ENCODE measurements at places on chromosomes 13 and 19.

DNA sequence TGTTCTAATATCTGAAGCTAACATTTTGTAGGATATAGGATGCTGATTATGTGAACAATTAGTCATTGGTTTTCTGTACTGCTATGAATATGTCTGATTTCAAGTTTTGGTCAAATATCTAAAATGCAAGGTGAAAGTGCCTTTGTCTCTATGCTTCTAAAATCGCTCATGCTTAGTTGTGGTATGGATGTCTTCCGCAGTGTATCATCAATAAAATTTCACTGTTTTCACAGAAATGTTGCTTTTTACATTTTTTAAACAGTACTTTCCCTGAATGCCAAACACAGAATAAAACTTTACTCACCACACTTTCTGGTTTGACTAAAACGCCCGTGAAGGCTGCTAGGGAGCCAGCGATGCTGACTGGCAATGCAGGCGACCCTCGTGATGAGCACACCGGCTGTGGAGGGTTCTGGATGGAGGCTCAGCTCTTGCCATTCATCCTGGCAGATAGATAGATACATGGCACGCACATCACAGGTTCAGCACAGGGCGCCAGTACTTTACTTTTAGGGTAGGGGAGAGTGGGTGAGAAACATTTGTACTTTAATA is 40.1 kb downstream of the SLC7A9 start:
- no peak for DNase-seq

DNA sequence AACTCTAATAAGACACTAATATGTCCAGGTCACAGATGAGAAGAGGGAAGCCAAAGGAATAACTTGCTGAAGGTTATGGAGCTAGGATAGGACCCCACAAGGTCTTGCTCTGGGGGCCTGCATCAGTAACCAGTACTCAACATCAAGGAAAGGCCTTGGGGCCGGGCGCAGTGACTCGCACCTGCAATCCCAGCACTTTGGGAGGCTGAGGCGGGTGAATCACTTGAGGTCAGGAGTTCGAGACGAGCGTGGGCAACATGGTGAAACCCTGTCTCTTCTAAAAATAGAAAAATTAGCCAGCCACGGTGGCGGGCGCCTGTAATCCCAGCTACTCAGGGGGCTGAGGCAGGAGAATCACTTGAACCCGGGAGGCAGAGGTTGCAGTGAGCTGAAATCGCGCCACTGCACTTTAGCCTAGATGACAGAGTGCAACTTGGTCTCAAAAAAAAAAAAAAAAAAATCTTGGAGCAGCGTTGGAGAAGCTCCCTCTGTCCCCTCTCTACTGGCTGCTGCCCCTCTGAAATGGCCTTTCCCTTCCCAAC is 1.8 kb downstream of the LONP1 start:
- DNase-seq, result no peak

GRCh38 chr13:42715909-42716308 is 65.5 kb upstream of the FAM216B start:
- no peak for DNase-seq

DNA sequence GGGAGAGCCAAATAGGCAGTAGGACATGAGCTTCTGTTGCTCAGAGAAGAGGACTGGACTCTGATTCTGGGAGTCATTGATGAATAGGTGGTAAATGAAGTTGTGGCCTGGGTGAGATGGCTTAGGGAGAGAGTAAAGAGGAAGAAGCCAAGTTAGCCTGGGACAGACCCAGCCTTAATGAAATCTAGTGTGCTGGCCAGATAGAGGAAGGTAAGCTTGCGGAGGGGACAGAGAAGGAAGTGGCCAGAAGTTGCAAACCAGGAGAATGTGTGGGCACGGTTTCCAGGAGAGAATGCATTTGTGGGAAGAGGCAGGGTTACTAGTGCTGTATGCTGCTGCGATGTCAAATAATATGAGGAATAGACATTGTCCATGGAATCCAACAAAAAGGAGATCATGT is 83.3 kb upstream of the OLFM4 start:
- peak; percentile 30 for DNase-seq

- DNase-seq, result peak; percentile 8
Measured at GRCh38 chr19:45514376-45515051, 7.2 kb downstream of the VASP start.

DNA sequence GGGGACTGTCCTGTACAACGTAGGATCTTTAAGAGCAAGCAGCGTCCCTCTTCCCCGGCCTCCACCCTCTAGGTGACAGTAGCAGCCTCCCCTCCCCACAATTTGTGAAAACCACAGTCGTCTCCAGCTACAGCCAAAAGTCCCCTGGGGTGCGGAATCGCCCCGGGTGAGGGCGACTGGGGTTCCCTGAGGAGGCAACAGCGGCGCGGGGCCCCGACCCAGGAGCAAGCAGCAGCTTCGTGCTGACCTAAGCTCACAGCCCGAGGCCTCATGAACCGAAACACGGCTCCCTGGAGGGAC is 322 bp downstream of the ZNF558 start:
- DNase-seq, result no peak

- DNase-seq, result no peak
Measured at GRCh38 chr13:98240135-98240534, 63.1 kb upstream of the RNF113B start.

DNA sequence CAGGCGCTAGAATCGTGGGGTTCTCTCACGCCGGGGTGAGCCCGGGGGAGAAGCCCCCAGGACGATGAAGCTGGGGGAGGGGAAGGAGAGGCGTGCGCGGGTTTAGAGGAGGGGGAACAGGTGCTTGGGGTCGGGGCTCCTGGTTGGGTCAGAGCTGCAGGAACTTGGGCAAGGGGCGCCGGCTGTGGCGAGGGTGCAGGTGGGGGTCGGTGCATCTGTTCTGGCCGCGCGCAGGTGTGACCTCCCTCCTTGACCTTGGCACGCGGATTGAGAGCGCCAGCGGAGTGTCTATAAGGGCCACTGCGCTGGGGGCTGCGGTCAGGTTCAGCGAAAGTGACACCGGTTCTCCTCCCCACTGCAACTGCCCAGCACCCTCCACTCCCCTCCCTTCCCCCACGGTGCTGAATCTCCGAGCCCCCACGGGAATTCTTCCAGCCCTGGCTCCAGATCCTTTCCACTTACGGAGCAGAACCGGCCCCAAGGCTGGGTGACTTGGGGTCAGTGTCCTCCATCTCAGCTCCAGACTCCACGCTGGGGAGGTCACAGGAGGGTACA is 618 bp downstream of the TMEM38A start:
- DNase-seq, result no peak

DNA sequence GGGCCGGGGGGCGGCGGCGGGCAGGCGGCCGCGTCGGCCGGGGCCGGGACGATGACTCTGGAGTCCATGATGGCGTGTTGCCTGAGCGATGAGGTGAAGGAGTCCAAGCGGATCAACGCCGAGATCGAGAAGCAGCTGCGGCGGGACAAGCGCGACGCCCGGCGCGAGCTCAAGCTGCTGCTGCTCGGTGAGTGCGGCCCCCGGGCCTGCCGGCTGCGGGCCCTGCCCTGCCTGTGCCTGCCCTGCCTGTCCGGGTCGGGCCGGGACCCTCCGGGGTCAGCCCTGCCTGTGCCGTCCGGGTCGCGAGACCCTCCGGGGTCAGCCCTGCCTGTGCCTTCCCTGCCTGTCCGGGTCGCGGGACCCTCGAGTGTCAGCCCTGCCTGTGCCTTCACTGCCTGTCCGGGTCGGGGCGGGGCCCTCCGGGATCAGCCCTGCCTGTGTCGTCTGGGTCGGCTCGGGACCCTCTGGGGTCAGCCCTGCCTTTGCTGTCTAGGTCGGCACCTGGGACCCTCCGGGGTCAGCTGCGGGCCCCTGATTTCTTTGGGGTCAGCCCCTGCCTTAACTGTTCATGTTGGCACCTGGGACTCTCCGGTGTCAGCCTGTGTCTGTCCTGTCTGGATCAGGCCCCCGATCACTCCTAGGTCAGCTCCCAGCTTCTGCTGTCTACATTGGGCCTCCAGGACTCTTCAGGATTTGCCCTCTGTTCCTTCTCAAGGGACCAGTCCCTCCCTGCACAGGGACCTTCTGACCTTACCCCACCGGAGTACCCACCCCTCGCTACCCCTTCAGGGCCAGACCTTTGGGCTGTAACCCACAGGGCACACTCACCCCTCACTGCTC is 659 bp downstream of the GNA11 start:
- no peak for DNase-seq

GRCh38 chr13:30648522-30649012 is 30.8 kb downstream of the USPL1 start:
- DNase-seq, result no peak

- DNase-seq, result no peak
Measured at GRCh38 chr19:23917856-23918255, 3.2 kb downstream of the ZNF726 start.

DNA sequence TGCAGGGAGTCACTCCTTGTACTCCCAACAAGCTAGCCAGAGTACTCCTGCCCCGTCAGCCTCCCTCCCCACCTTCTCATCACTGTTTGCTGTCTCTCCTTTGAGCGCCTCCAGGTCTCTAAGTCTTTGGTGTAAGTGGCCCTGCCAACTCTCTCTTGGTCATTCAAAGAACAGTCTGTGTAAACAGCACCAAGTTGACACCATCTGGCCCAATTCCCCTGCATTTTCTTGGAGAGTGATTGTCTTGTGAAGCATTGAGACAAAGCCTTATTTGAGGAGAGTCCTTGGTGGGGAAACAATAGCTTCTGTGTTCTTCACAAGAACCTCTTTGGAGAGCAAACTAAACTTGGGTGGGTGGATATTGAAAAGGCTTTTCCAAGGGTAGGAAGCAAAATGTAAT is 114.6 kb upstream of the RNF113B start:
- DNase-seq, result no peak

DNA sequence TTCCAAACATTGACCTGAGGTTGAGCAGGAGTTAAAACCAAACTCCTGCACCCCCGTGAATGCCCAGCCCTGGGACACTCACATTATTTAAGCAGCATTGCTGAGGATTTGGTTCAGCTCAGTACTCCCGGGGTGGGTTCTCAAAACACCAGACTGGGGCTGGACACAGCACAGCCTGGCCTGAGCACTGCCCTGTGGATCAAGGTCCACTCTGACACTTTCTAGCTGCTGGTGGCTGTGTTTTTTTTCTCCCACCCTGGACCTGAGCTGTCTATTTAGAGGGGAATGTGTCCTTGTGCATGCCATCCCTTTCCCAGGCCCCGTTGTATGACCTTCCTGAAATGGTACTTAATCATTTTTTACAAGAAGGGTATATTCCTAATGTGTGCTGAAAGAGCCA is 94.7 kb upstream of the GJB6 start:
- no peak for DNase-seq

Measured in CD14-positive monocyte (primary cell).